ENCODE measurements at places on chromosomes 7 and 10. TPM values are rescaled to one million over a fixed set of nuclear protein-coding genes. Genes with fewer than 3 reads are reported as not detected.

SLC26A3 gene
- not detected for total RNA-seq

GRCh38 chr7:140689199-140690152 lies 7.0 kb upstream of the NDUFB2 start:
- DNase-seq = no peak

DNA sequence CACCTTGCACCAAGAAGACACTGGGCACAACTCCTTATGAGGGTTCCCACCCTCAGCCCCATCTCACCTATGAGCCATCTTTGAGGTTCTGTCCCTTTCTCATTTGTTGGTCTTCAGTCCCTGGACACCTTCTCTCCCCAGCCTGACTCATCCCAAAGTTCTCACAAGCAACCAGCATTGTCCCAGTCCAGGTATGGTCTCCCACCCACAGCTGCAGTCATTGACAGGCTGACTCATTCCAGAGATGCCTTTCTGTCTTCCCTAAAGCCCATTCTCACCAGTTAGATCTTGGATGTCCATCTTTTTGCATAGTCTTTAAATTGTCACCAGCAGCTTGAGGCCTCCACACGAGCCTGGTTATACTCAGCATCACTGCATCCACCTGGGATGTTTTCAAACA lies 26.7 kb upstream of the BMPR1A start:
- no peak for DNase-seq

FXYD4 gene
- total RNA-seq = not detected

RET gene
- 7.7 TPM for total RNA-seq

DNA sequence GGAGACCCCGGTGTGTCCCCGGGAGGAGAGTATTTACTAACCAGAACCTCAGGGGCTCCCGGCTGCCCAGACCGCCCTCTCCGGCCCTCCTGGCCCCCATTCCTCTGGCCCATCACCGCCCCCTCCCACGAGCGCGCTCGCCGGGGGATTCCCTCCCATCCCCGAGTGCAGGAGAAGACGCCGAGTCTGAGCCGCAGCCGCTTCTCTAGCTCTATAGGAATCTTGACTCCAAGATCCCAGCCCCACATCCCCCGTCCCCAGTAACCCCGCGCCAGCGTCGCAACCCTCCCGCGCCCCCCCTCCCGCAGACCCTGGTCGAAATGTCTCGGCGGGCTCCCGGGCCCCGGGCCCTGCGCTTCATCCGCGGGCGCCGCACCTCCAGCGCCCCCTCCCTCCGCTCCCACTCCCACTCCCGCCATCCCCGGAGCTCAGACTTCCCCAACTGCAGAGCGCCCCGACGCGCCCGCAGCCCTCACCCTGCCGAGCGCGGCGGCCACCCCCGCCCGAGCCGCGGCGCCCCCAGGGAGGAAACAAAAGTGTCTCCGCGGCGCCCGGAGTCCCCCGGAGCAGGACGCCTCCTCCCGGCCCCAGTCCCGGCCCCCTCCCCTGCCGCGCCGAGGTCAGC lies 541 bp downstream of the ELMO1 start:
- peak; percentile 76 for DNase-seq

DNA sequence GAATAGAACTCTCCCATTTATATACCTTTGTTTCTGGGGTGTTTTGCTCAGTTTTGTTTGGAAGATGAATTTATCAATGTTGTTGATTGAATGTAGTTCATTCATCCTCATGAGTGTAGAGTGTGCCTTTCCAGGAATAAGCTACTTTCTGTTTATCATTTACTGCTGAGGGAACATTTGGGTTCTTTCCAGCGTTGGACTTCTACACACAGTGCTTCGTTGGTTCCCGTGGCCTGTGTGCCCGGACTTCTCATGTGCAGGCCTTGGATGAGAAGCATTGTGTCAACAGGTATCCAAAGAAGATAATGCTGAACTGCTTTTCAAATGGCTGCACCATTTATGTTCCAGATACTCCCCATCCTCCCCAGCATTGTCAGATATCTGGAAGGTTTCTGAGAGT lies 107.6 kb upstream of the TNS3 start:
- DNase-seq = no peak

KIAA1549 gene
- total RNA-seq = 1.8 TPM

DNA sequence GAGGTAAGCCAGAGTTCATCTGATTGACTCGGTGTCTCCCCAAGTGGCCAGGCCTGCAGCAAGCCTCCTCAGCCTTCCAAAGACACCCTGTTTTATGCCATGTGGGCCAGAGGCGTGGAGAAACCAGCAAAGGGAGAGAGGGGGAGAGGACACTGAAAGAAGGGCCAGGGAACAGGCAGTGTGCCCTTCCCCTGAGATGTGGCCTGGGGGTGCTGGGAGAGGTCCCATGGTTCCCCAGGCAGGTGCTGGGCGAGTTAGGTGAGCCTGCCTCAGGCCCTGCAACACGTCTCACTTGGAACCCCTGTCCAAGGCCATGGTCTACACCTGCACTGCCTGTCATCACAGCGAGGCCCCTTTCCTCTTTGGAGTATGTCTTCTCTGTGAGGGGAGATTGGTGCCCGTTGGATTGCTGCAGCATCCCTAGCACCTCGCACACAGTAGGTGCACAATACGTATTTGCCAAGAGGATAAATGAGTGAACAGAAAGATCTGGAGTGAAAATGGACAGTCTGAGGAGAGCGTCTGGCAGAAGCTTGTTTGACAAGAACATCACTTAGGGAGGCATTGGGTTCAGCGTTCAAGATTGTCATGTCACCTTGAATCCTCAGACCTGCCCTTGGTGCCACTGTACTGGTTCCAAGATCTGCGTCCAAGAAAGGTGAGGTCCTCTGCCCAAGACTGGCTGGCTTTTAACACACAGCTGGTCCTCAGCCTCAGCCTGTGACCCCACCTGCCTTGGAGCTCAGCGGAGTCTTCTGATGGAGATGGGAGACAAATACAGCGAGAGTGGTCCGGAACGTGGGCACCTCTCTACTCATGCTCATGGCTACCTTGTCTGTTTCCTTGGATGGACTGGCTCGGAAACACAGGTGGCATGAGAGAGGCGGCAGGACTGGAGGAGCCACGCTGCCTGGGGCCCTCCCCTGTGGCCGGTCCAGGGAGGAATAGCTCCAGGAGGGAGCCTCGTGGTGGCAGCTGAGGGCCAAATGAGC lies 39.8 kb upstream of the NUB1 start:
- no peak for DNase-seq

KLF14 gene
- 0.08 TPM for total RNA-seq

GUSB gene
- 18.3 TPM for total RNA-seq

INMT gene
- 48.1 TPM for total RNA-seq

GRCh38 chr7:24948739-24949138 lies 31.2 kb downstream of the OSBPL3 start:
- no peak for DNase-seq

GRCh38 chr10:416091-416515 lies 273.4 kb downstream of the DIP2C start:
- DNase-seq = no peak

DNA sequence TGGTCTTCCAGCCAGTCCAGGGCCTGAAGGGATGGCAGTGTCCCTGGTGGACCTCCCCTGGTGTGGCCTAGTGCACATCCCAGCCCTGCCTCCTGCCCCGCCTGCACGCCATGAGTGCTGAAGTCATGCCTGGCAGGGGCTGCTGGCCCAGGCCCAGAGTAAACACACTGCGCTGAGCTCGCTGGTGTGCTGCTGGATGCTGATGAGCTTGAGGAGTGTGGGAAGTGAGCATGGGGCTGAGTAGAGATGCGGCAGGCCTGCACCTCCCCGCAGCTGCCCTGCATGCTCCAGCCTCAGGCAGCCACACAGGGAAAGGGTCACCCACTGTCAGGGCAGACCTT lies 43.2 kb downstream of the HTRA1 start:
- DNase-seq = peak; percentile 94

- DNase-seq = no peak
These were observed 469.4 kb downstream of the KCNMA1 start for GRCh38 chr10:77168161-77168560.

AMPH gene
- total RNA-seq = 2.4 TPM

DDX50 gene
- 21.5 TPM for total RNA-seq

DNA sequence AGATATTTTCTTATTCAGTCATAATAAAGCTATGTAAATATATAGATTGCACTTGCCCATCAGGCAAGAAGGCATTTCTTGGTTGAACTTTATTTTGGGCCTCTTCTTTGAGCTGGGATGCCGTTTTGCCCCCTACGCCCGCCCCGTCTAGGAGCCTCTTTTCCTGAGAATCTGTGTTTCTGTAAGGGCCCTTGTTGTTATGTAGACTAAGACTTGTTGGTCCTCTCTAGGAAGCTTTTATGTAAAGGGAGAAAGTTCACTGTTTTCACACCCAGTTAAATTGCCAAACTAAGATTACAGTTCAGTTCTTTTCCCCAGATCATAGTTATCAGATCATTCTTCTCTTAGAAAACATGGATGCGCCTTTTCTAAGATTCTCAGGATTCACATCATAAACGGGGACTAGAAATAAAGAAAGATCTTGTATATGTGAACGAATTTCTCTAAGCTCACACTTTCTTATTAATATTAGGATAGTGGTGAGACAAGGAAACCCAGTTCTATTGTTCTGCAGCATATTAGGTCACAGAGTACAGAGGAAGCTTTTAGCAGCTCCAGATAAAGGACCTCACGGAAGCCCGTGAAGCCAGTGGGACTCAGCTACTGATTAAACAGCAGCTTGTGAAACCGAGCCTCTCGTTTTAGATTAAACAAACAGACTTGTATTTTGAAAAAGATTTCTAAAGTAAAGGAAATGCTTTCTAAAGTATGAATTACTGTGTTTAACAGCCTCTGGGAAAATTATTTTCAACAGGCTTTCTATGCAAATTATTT lies 3.8 kb downstream of the LMTK2 start:
- DNase-seq = no peak

LRRC18 gene
- not detected for total RNA-seq

- DNase-seq = no peak
These were observed 50.7 kb upstream of the ITGB8 start for GRCh38 chr7:20279979-20280378.

GRCh38 chr7:113100121-113100603 lies 13.5 kb upstream of the GPR85 start:
- no peak for DNase-seq

GRCh38 chr7:150405584-150406311 lies 26.6 kb downstream of the ZNF775 start:
- peak; percentile 83 for DNase-seq

DNA sequence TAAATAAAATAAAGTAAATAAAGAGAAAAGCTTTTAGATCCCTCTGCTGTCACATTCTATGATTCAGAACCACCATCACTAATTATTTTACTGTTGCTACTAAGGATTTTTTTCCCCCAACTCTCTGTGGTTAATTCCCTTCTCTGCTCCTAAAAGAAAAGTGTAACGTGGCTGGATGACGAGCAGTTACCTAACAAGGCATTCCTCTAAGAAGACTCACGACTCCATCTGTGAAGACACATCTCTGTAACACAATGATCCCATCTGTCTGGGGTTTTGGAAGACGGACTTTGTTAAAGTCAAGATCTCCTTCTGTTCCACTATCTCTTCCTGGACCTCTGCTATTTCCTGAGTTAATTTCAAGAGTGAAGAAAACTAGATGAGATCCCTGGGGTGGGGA lies 179.9 kb downstream of the SFMBT2 start:
- DNase-seq = no peak

AZGP1 gene
- total RNA-seq = 94.1 TPM

- no peak for DNase-seq
These were observed 4.8 kb upstream of the VIPR2 start for GRCh38 chr7:159149488-159149887.

CLRN3 gene
- total RNA-seq = not detected

DNA sequence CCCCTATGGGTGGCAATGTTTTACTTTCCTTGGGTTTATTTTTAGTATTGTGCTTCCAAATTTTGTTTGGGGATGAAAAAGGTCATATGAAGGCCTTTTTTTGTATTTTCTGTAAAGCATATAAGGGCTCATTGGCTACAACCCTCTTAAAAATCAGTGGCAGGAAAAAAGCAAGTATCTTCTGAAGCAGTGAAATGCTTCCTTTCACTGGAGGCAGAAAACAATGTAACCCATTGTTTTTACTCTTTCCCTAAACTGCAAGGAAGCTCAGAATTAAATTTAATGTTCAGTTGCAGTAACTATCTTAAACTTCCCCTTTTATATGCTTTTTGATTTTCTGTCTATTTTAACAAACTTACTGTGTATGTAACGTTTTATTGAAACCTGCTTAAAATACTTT lies 148.7 kb upstream of the LYZL1 start:
- DNase-seq = no peak

DNA sequence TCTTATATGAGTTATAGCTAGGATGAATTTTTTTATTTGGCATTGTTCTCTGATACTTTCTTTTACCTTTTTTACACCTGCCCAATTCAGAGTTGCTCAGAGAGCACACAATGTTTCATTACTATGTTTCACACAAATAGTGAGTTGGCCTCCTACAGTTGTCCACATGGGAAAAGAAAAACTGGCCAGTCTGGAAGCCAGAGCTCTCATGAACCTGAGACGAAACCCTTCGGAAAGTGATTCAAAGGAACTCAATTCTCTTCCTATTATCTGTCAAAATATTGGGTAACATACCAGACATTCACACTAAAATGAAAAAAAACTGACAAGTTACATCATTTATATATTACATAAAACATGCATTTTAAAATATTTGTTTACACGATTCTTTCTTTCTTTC lies 15.3 kb downstream of the SCRN1 start:
- DNase-seq = no peak

ANK3 gene
- total RNA-seq = 216 TPM

DNA sequence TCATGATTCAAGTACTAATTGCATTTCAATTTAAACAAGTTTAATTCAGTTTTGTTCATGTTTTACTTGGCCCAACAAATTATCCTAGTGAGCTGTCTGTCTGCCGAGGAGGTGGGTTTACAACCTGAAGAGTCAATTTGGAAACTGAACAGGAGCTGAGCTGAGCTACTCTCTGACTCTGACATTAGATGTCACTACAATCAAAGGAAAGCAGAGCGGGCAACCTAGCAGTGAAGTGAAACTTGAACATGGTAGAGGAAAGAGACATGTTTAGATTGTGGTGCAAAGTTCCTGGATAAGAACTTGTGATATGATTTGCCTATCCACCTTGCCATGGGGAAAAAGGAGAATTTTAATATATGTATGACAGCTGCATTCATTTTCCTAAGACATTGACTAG lies 9.6 kb upstream of the AGR3 start:
- no peak for DNase-seq

DNA sequence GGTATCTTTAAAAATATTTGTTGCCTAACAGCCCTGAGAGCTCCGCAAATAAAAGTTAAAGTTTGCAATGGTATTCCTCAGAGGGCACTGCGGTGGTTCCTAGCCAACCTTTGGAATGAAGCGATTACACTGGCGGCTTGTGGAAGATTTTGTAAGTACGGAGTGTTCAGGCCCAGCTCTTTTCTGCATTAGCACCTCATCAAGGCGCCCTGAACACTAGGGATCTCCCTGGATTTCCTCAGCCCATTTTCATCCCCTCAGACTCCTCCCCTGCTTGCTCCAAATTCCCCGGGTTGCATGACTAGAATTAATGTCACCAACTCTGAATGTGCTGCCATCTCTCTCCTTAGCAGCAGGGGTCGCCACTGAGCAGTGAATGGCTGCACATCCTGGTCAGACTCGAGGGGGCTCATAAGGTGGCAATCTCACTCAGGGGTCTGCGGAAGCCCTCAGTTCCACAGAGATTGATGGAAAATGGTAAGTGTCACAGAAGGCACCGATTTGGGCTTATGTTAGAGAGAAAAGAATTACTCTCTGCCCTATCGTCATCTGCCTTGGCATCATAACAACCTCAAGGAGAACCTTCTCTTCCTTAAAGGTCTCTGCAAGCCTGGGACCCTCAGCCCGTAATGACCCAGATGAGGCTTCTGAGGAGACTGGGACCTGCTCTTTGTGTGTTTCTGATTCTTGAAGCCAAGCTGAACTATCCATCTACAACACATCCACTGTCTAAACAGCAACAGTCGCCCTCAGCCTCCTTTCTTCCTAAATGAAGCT lies 262.8 kb upstream of the AOAH start:
- no peak for DNase-seq

SYCE1 gene
- total RNA-seq = 0.35 TPM

- no peak for DNase-seq
These were observed 8.3 kb downstream of the BCL7B start for GRCh38 chr7:73549176-73549575.

Measured in Right ventricle myocardium inferior (tissue), 1 donor.